A172 (cell line): ENCODE measurements at places on chromosomes 1 and 21.

DNA sequence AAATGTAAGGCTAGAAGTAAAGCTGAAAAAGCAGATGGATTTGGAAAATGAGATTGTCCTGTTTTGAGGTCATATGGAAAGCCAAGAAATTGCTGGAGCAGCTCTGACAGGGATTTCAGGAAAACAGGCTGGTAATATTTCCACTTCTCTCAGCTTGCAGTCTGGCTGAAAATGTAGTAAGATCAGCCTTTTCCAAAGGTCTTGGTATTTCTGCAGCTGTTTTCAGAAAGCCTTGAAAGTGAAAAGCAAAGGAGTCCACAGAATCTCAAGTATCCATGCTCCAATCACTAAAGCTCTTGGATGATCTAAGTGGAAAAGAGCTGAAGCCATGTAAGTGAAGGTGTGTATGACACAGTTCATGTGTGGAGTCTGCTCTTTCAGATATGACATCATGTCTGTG lies 41.6 kb upstream of the APOBEC4 start:
- no peak for DNase-seq

DNA sequence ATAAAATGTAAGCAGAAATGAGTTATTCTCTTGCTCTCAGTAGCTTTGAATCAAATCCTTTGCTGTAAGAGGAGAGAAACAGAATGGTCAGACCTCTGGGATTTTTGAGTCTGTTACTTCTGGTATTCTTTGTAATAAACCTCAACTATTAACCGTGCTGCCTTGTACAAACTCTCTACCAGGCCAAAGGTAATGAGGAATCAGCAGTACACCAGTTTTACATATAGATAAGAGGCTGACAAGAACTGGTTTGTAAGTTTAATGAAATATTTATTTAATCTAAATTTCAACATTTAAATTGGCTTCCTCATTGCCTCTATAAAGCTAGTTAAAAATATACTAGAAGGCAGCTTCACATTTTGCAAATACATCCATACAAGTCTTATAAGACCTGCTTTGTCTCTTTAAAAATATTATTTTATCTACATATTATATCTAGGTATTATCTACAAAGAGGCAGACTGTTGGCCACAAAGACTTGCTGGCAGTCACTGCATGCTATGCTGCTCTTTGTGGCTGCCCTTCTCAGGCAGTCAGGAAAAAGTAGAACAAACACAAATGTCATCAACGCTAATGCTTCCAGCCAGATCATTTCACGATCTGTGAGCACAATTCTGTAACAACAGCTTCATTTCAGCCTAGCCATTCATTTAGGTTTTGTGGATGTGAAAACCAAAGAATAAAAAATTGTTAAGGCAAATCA lies 173.0 kb downstream of the GABPA start:
- DNase-seq = no peak

GRCh38 chr1:217140041-217140901 lies 417.0 kb upstream of the ESRRG start:
- DNase-seq = no peak

DNA sequence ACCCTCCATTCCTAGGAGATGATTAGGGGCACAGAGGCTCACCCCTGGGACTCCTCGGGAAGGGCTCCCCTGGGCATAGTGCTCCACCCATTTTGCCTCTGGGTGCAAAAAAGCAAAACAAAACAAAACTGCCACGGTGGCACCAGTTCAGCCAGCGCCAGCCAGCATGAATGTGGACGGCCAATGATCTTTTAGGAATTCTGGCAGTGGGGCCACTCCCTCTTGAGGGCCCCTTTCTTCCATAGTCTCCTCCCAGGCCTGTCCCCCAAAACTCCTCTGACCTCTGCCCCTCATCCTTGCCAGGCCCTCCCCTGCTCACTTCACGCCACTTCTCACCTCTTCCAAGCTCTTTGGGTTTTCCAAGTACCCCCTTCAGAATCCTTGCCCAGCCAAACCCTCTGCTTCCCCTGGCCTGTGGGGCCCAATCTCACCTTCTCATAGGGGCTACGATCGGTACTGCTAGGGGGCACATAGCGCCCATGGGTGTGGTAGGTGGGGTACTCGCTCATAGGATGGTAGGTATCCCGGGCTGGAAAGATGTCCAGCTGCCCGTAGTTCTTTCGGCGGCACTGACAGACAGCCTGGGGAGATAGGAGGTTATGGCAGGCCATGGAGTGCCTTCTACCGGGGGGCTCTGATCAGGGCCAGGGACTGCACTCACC lies 13.3 kb downstream of the TRIM46 start:
- DNase-seq = no peak

DNA sequence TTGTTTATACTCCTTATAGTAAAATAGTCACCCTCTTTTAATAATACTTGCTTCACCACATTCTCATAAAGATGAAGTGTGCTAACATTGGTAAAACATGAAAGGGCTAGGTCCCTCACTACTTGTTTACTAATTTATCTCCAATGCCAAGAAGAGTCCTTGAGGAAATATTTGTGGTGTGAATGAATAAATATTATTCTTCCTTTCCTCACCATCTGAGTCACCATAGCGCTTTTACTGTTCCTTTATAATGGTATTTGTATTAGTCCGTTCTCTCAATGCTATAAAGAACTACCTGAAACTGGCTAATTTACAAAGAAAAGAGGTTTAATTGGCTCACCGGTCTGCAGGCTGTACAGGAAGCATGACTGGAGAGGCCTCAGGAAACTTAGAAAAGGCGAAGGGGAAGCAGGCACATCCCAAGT lies 222.8 kb upstream of the ZRANB2 start:
- DNase-seq = no peak

GRCh38 chr1:17678011-17678410 lies 77.1 kb upstream of the ACTL8 start:
- no peak for DNase-seq

DNA sequence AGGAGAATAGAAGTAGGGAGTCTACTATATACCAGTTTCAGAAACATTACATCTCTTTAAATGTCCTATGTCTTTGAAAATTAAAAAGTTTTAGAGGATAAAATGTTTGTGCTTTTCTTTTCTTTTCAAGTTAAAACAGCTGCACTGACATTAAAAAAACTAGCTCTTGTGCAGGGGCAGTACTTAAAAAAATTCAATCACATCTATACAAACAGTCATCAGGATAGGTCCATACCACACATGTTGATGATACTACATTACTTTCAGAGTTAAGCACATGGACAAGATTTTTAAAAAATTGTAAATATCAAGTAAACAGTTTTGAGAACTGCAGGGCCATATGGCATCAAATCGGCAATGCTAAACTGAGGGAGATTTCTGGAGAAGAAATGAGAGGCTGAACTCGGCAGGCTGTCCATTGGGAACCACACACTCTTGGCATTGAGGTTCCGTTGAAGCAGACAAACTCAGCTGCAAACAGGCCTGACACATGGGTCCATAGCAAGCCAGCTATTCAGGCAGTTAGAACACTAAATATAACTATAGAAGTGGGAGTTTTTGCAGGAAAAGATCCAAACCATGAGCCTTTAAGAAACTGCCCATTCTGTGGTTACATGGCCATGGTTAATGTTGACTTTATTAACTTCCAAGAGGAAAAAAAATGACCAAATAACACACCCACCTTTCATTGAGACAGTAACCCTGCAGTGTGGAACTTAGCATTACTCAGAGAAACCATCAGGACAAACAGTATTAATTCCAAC lies 84.5 kb upstream of the BCL10 start:
- DNase-seq = peak; percentile 40

GRCh38 chr1:158932171-158932570 lies 819 bp downstream of the PYHIN1 start:
- DNase-seq = no peak

GRCh38 chr1:25702101-25702775 lies 85.6 kb downstream of the MAN1C1 start:
- DNase-seq = no peak

GRCh38 chr1:96427616-96428015 lies 294.0 kb upstream of the PTBP2 start:
- DNase-seq = no peak

- DNase-seq = no peak
Measured at GRCh38 chr21:30612132-30612531, 1.6 kb downstream of the KRTAP6-1 start.

DNA sequence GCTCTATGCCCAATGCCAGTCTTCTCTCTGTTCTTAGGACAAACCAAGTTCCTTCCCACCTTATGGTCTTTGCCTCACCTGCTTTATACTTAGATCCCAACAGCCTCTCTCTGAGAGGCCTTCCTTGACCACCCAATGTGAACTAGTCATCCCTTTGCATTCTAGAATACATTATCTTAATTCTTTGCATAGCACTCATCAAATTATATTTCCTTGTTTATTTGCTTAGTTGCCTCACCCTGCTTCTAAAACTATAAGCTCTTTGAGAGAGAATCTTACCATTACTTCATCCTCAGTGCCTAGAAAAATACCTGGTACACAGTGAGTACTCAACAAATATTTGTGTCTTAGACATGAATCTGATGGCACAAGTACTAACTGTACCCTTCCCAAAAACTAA lies 8.0 kb downstream of the PIGP start:
- no peak for DNase-seq

- no peak for DNase-seq
Measured at GRCh38 chr21:27213303-27213702, 246.4 kb upstream of the ADAMTS5 start.

DNA sequence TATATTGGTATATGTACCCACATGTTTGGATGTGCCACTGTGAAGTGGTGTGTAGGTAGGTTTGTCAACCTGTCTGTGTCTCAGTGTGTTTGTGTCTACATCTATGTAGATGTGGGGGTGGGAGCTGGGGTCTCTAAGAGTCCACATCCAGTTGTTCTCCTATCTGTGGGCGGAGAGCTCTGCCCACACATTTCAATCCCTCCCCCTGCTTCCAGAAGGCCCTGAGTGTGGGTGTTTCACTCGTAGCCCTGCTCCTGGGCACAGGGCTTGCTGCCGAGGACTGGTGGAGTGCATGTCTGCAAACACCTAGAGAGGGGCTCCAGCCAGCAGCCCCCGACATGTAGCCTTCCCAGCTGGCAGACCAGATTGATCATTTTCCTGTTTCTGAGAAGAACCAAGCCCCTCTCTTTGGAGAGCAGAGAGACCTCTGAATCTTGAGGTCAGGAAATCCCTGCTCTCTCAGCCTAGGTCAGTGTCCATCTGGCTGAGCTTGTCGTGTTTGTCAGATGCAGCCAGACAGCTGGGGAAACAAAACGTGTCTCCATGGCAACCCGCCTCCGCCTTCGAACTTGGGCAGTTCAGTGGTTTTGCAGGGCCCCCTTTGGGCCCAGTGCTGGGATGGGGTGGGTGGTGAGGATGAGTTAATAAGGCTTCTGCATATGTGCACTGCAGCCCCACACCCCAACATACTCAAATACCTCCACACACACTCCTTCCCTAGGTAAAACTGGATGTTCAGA lies 31.2 kb upstream of the SYNC start:
- DNase-seq = no peak

- no peak for DNase-seq
Measured at GRCh38 chr1:100517515-100517914, 20.4 kb upstream of the GPR88 start.

- DNase-seq = no peak
Measured at GRCh38 chr1:36540056-36540455, 57.3 kb upstream of the CSF3R start.

DNA sequence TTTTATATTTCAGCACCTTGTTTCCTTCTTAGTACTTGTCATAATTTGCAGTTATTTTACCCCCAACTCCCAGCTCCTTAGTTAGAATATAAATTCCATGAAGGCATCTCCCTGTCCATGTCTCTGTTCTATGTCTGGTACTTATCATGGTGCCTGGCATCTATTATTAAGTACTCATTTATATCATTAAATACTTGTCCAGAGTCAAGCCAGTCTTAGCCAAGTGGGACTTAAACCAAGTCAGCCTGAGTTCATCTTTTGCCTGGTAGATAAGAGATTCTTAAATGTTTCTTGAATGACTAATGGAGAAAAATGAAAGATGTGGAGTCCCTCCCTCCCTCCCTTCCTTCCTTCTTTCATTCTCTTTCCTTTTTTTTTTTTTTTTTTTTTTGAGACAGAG lies 9.4 kb downstream of the SLC25A44 start:
- DNase-seq = peak; percentile 66

GRCh38 chr1:59673573-59674450 lies 140.9 kb upstream of the HOOK1 start:
- DNase-seq = no peak

DNA sequence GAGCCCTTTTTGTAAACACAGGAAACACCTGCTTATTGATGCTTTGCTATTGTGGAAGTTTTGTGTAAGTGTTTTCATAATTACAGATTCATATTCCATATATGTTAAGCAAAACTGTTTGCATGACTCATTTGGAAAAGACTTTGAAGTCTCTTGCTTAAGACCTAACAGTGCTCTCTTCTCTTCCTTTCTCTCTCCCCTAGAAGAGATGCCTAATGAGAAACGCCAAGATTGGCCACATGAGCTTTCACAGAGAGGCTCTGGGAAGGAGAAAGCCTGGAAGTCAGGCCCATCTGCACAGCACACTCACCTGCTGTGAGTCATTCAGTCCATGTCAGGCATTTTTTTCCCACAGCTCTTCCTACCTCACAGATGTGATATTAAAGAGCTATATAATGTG lies 101.6 kb upstream of the PALMD start:
- peak; percentile 43 for DNase-seq

- DNase-seq = peak; percentile 45
Measured at GRCh38 chr1:178161516-178161915, 67.6 kb downstream of the RASAL2 start.

GRCh38 chr1:219085082-219085481 lies 88.6 kb upstream of the LYPLAL1 start:
- peak; percentile 74 for DNase-seq
